Stimulated activated naive CD8-positive, alpha-beta T cell treated with anti-CD3 and anti-CD28 coated beads, Interleukin-15, Interleukin-2, amounts not matched to agents 100 U/mL and 50 U/mL, for 24 hours (primary cell): ENCODE measurements at places on chromosomes 1 and 21.

DNA sequence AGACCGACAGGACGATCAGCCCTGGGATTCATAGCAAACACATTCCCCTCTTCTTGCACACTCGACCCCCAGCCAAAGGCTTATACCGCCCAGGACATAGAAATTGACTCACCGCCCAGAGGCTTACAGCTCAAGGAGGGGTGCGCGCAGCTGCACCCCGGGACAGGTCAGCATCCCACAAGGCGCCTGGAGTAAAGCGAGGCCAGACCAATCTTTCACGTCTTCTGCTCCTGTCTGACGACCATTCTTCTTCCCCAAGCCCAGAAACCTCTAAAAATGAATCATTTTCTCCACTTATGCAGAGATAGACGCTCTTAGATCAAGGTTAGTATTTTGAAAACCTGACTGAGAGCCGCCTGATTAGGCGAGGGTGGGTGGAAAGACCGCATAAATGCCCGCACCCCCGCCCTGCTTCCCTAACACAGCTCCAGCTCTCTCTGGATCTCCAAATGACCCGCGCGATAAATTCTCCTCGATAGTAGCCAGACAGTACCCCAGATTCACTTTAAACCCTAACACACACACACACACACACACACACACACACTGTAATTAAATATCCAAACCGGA is 1.9 kb upstream of the LHX8 start:
- no peak for DNase-seq

- DNase-seq, result no peak
These were observed 30.6 kb downstream of the FYB2 start for GRCh38 chr1:56788588-56788987.

DNA sequence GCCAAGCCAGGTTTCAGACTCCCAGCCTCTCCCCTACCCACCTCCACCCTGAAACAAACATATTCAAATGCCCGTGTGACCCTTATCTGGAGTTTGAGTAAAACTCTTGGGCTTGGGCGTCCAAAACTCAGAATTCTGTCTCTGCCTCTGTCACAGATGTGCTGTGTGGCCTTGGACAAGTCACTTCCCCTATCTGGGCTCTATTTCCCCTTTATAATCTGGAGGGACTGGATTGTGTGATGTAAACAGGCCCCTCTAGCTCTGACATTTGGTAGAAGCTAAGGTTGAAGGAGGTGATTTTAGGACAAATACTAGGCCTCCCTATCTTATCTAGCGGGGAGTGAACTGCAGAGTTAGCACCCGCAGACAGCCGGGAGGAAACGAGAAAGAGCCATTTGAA is 67.5 kb downstream of the IGSF21 start:
- DNase-seq, result no peak

GRCh38 chr1:226653311-226653921 is 85.7 kb downstream of the ITPKB start:
- DNase-seq, result peak; percentile 58

GRCh38 chr1:36133484-36133883 is 8.5 kb upstream of the COL8A2 start:
- no peak for DNase-seq

GRCh38 chr1:226617109-226617508 is 68.5 kb downstream of the STUM start:
- no peak for DNase-seq

DNA sequence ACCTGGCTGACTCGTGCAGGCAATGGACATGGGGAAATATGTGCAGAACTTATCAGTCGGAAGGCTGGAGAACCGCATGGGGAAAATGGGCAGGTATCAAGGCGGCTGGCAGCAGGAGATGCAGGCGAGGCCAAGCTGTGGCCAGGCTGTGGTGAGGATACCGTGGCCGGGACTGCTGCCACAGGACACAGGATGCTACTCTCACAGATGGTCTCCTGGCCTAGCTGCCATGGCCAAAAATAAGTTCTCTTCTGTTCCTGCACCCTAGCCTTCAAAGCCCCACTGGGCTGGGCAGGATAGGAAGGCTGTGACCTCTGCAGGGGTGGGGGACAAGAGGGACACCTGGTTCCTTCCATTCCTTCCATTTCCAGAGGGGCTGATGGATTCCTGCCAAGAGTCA is 26.4 kb downstream of the TEX35 start:
- DNase-seq, result no peak

- no peak for DNase-seq
These were observed 171.9 kb upstream of the BEND5 start for GRCh38 chr1:48948562-48948961.

- DNase-seq, result no peak
These were observed 39.5 kb upstream of the PTBP2 start for GRCh38 chr1:96682056-96682455.

DNA sequence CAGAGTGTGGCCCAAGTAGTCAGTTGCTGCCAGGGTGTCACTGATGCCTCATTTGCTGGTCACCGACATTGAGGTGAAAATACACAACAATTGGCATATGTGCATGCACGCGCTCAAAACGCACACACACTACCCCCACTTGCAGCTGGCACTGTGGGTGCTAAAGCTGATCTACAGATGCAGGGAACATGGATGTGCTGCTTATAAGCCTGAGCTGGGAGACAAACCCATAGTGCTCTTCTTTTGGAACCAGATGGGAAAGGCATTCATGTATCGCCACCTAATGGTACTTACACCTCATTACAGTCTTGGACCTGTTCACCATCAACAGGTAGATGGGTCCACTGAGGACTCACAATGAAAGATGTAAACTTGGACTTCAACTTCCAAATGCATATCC is 70.3 kb upstream of the CAMK1G start:
- no peak for DNase-seq

GRCh38 chr21:44272284-44272858 is 10.7 kb upstream of the DNMT3L start:
- no peak for DNase-seq

- no peak for DNase-seq
These were observed 1.0 kb downstream of the KCNK1 start for GRCh38 chr1:233614743-233615521.

DNA sequence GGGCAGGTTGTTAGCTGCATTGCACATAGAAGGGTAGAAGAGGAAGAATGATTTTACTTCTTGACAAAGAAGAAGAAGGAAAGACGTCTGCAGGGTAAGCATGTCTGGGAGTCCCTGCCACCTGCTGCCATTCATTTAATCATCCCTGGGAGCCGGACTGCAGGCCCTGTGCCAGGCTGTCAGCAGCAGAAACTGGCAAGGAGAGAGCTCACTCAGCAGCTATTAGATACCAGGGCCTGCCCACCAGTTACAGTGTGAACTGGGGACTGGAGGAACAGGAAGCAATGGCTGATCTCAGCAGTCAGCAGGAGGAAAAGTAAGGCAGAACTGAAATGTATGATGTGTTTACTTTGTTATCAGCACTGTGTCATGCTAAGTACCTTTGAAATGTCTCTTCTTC is 75.7 kb upstream of the C1orf87 start:
- DNase-seq, result no peak

- DNase-seq, result no peak
These were observed 295.4 kb upstream of the USP25 start for GRCh38 chr21:15434163-15434905.

GRCh38 chr1:240441669-240442068 is 170.3 kb downstream of the GREM2 start:
- DNase-seq, result no peak

GRCh38 chr1:246329900-246330299 is 177.2 kb downstream of the SMYD3 start:
- DNase-seq, result no peak

- no peak for DNase-seq
These were observed 2.2 kb upstream of the KCNA3 start for GRCh38 chr1:110676970-110677369.

DNA sequence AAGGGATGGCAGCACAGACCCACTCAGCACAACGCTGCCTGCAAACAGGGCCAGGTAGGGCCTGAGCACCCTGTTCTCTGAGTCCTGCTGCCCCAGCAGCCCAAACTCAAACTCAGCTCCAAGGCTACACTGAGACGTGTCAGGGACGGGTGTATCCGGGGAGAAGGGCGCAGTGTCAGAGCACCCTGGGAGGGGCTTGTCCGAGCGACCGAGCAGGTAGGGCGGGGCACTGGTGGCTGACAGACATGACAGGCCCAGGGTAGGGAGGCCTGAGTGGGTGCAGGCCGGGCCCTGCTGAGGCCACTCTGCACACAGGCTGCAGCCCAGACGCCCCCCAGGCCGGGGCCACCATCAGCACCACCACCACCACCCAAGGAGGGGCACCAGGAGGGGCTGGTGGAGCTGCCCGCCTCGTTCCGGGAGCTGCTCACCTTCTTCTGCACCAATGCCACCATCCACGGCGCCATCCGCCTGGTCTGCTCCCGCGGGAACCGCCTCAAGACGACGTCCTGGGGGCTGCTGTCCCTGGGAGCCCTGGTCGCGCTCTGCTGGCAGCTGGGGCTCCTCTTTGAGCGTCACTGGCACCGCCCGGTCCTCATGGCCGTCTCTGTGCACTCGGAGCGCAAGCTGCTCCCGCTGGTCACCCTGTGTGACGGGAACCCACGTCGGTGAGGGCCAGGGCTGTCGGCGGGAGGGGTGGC is 5.5 kb downstream of the SCNN1D start:
- no peak for DNase-seq

DNA sequence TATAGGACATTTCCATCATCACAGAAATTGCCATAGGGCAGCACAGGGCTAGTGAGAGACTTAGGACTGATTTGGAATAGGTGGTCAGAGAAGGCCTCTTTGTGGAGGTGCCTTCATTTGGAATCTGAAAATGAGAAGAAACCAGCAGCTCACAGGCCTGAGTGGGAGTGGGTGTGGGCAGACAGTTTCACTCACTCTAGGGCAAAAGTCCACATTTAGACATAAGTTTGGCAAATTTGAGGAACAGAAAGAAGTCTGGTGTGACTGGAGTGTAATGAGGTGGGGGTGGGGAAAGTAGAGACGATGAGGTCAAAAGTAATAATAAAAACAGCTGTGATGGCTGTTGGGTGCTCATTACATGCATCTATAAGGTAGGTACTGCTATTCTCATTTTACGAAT is 22.4 kb upstream of the BCAR3 start:
- DNase-seq, result no peak

- no peak for DNase-seq
These were observed 2.8 kb downstream of the CSF1 start for GRCh38 chr1:109913360-109913879.

GRCh38 chr1:93977598-93977945 is 68.3 kb upstream of the GCLM start:
- no peak for DNase-seq
